ENCODE measurements at places on chromosomes 7 and 10.

DNA sequence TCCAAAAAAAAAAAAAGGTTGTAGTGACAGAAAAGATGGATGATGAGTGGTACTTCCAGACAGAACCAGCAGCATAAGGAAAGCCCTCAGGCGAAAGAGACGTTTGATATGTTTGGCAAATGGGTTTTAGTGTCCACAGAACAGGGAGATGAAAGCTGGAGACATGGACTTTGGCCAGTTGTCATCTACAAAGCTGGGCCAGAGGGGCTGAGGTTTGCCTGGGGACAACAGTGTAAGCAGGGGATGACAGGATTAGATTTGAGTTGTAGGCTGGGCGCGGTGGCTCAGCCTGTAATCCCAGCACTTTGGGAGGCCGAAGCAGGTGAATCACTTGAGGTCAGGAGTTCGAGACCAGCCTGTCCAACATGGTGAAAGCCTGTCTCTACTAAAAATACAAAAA, 47.8 kb upstream of the ELN start:
- no peak for DNase-seq

- DNase-seq: no peak
Observed at GRCh38 chr7:112383671-112384417, 66.4 kb upstream of the IFRD1 start.

- no peak for DNase-seq
Observed at GRCh38 chr10:55641601-55642000, 719.5 kb downstream of the ZWINT start.

- DNase-seq: no peak
Observed at GRCh38 chr10:4839353-4839752, 13.3 kb downstream of the AKR1E2 start.

GRCh38 chr10:60359066-60359465, 30.6 kb downstream of the ANK3 start:
- DNase-seq: no peak

GRCh38 chr10:132724446-132724845, 61.5 kb downstream of the NKX6-2 start:
- DNase-seq: no peak

GRCh38 chr10:119080521-119081259, at the start of gene EIF3A:
TSS of gene EIF3A (minus strand) at chr10:119080817. CDS start at chr10:119080676, 141 bp downstream.
- DNase-seq: peak; percentile 92

- DNase-seq: no peak
Observed at GRCh38 chr7:75698358-75698757, 40.4 kb downstream of the HIP1 start.

GRCh38 chr10:106147021-106147420, 1017.5 kb downstream of the SORCS1 start:
- DNase-seq: no peak

GRCh38 chr7:2017914-2018568, 214.7 kb downstream of the MAD1L1 start:
- no peak for DNase-seq

DNA sequence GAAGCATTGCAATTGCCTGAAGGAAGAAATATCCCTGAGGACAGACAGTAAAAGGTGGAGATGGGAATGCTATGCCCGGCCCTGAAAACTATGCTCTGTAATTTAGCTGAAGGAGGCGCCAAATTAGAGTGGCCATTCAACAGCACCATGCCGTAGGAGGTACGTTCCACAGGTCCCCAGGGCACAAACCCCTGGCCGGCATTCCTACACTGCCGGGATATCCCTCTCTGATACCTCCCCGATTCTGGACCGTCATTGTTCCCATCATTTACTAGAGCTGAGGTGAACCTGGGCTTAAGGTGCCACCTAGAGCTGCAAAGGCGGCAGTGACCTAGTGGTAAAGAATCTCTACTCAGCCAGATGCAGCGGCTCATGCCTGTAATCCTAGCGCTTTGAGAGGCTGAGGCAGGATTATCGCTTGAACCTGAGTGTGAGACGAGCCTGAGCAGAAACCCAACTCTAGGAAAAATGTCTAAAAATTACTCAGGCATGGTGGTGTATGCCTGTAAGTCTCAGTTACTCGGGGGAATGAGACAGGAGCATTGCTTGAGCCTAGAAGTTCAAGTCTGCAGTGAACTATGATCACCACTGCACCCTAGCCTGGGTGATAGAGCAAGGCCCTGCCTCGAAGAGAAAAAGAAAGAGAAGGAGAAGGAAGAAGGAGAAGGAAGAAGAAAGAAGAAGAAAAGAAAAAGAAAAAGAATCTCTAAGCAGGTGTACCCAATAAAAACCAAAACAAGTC, 53.0 kb upstream of the TNKS2 start:
- no peak for DNase-seq

- no peak for DNase-seq
Observed at GRCh38 chr7:87517136-87517815, 41.8 kb upstream of the ABCB4 start.

Measured in head of caudate nucleus (tissue), 42 donors.